Suppressor macrophage treated with lipopolysaccharide for 1 hour (primary cell): ENCODE measurements at places on chromosomes 2 and 18.

DNA sequence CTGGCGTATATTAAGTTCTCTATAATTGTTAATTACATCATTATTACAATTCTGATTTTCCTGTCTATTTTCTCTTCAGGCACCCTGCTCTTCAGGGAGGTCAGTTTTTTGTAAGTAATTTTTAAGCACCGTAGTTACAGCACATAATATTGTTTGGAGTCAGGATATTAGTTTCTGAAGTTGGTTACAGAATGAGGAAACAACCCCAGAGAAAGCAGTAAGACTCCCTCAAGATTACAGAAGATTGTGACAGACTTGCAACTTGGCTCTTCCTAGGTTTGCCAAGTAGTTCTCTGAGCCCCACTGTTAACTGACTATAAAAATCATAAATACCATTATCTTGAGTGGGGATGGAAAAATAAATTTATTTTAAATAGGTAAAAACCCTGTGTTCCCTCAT is 921 bp downstream of the RPE start:
- DNase-seq, result peak; percentile 39

- DNase-seq, result no peak
Observed at GRCh38 chr18:51980101-51980500, 359.9 kb upstream of the DCC start.

DNA sequence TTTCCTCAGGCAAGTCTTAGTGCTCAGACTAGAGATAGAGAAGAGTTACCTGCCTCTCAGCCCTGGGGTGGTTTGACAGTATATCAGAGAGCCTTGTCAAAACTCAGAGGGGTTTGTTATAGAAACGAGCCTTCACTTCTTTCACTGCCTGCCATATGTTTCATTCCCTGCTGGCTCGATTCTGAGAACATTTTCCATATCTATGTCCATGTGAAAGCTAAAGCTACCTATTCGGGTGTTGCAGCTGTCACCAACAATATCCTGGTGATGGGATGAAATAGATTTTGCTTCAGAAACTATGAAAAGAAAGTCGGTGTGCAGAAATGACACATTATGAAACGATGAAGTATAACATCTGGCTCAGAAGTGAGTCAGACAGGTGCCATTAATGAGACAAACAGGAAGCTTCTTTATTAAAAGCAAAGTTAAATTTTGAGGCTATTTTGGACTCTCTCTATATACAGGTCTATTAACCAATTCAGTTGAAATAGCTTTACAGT is 56.1 kb upstream of the TANK start:
- DNase-seq, result no peak

DNA sequence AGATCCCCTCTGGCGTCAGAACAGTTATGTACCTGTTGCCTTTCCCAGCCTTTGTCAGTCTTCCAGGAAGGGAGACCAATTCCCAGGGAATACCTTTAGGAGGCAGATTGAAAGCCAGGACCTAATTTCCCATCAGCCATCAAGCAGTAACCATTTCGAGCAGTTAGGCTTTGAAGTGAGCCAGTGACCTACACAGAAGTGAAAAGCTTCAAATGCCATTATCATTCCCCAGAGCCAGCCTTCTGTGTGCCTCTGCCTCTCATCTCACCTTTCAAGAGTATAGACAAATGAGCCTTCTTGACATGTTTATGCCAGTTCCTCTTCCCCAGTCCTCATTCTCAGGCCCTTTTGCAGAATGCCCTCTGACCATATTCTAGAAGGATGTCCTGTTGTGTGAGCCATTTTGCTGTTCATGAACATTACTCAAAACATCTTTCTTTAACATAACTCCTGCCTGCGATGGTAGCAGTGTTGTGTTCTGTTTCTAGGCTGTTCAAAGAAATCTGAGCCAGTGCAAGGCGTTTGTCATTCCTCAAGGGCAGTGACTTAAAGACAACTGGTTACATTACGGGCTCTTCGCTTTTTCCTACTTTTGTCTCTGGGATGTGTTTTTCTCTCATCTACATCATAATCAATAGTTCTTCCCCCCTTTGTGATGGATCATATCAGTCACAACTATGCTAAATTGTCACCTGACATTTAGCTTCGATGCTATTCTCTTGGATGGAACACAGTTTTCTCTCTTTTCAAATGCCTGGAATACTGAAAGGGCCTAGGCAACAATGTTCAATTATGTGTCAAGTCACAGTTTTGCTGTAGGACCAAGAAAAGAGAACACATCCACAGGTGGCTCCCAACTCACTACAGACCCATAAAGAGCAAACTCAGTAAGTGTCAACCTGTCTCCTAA is 138.6 kb downstream of the ALK start:
- no peak for DNase-seq

GRCh38 chr2:47209622-47210021 is 54.5 kb upstream of the STPG4 start:
- no peak for DNase-seq

DNA sequence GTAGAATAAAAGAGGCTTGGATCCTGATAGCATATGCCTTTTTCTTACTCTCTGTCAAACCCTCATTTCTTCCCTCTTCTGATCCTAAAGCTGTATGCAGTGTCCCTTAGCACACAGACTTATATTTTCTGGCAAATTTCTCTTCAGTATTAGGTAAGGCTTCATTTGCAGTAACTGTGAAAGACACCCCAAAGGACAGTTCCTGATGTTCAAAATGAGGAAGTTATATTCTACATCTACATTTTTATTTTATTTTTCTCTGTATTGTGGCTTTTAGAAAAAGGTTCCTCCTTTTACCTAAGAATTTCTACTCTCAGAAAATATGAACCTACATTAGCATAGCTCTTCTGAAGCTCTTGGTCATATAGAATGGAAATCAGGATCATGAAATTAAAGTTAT is 261.7 kb downstream of the PDE11A start:
- no peak for DNase-seq

DNA sequence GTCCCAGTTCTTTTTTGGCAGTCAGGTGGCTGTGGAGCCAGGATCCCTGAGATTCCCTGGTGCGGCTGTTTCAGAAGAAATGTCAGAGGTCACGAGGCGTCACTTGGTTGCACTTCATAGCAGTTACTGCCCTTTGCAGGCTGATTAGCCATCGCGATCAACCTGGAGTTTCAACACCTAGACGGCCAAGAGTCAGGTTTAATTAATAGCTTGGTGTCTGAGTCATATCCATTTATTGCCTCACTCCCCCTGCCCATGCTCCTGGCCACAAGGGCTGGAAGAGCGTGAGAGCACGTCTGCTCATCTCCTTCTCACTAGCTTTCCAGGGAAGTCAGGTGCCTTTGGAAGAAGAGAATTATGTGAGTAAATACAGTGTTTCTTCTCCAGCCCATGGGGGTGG is 552.3 kb downstream of the TSN start:
- DNase-seq, result no peak

- DNase-seq, result no peak
Observed at GRCh38 chr2:222893716-222894115, 32.9 kb downstream of the ACSL3 start.

- DNase-seq, result peak; percentile 30
Observed at GRCh38 chr2:88481691-88482336, 29.3 kb upstream of the FOXI3 start.

DNA sequence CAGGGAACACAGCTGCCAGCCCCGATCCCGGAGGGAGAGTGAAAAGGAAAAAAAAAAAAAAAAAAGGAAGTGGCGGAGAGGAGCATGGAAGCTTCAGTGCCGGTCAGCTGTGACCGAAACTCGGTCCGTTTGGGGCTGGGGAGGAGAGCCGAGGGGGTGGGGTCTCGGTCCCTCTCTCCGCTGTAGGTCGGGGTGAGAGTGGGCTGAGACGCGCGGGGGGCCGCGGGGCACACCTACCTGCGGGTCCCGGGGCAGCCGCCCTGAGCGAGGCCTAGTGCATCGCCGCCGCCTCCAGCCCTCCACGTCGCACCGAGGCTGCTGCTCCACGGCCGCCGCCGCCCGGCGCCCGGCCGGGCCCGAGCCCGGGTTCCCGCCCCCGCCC is 536 bp downstream of the VPS54 start:
- DNase-seq, result peak; percentile 63

- peak; percentile 17 for DNase-seq
Observed at GRCh38 chr18:33210575-33211189, 229.8 kb downstream of the CCDC178 start.

GRCh38 chr2:165402162-165402561 is 67.3 kb upstream of the CSRNP3 start:
- DNase-seq, result no peak

- peak; percentile 65 for DNase-seq
Observed at GRCh38 chr2:39059366-39059952, 61.4 kb downstream of the SOS1 start.

DNA sequence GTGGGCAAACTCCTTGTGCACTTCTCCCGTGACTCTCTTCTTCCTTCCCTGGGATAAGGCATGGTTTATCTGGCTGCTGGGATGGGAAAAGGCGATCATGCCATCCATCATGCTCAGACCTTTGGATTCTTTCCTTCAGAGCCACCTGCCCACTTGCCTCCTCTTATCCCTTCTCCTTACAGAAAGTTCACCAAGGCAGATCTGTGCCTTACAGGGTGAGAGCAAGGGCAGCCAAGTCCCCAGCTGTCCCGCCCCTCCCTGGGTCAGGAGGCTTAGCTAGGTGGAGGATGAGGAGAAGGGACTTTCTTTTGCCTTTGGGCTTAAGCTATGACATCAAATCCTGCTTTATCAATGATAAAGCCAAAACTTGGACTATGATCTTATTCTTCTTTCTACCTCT is 47.6 kb downstream of the KCNE4 start:
- DNase-seq, result no peak

GRCh38 chr18:9417073-9417851 is 58.1 kb upstream of the RALBP1 start:
- no peak for DNase-seq

DNA sequence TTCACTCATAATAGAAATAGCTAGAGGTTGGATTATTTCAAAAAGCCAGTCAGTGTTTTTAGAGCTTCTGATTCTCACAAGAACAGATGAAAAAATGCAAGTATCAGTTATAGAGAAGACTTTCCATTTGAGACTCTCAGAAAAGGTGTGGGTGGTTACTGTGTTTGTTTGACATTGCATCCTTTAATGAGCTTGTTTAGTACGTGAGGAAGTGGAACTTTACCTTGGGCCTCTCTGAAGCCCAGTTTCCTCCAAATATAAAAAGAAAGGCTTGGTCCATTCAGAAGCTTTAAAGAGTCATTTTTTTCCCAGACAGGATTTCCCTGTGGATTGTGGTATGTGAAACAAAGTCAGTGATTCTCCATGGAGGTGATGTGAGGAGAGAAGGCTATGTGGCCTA is 89.9 kb upstream of the RANBP2 start:
- no peak for DNase-seq

DNA sequence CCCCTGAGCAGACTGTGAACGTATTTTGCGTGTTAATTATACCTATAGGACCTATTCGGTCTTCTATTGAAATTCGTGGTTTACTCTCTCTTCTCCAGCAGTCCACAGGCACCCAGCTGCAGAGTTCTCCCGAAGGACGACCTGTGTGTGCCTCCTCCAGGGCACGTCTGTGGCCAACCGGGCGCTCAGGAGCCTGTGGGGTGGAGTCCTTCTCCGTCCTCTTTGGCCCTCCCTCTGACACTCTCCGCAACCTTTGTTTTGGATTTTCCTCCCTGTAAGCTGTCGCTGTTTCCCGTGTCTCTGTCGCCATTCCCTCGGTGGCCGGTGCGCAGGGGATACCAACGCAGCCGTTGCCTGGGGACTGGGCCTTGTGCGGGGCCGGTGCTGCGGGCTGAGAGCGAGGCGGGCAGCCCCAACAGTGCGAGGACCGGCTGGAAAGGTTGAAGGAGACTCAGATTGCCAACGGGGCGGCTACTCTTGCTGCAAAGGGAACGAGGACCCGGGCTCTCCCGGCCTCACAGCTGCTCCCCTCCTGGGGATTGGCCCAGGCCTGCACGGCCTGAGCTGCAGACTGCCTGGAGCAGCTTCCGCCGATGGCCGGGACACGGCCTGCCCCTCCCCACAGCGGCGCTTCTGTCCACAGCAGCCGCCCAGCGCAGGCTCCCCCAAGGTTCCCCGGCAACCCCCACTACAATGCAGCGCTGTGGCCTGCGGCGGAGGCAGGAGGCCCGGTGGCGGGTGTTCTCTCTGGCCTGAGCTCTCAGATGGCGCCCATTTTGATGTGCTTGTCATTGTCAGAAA is 221.0 kb downstream of the MTX2 start:
- no peak for DNase-seq

- peak; percentile 25 for DNase-seq
Observed at GRCh38 chr2:169877398-169877797, 50.1 kb downstream of the UBR3 start.

- DNase-seq, result peak; percentile 67
Observed at GRCh38 chr2:237441605-237442274, 27.8 kb upstream of the COL6A3 start.

DNA sequence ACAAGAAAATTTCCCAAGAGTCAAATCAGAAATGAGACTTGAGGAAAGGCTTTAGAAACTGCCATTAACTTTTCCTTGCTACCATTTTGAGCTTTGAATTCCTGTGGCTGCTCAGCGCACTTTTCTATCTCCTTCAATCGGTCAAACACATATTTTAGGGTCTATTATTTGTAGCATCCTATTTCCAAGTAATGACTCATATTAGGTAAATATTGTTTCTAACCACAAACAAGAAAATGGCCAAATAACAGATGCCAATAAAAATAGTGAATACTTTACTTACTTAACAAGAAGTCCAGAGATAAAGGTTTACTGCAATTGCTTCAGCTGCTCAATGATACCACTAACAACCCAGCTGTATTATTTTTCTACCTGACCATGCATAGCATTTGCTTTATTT is 29.7 kb upstream of the CCDC178 start:
- DNase-seq, result no peak

- DNase-seq, result no peak
Observed at GRCh38 chr2:145394181-145394580, 874.3 kb upstream of the ZEB2 start.

- no peak for DNase-seq
Observed at GRCh38 chr2:188870289-188870688, 103.9 kb upstream of the COL3A1 start.

DNA sequence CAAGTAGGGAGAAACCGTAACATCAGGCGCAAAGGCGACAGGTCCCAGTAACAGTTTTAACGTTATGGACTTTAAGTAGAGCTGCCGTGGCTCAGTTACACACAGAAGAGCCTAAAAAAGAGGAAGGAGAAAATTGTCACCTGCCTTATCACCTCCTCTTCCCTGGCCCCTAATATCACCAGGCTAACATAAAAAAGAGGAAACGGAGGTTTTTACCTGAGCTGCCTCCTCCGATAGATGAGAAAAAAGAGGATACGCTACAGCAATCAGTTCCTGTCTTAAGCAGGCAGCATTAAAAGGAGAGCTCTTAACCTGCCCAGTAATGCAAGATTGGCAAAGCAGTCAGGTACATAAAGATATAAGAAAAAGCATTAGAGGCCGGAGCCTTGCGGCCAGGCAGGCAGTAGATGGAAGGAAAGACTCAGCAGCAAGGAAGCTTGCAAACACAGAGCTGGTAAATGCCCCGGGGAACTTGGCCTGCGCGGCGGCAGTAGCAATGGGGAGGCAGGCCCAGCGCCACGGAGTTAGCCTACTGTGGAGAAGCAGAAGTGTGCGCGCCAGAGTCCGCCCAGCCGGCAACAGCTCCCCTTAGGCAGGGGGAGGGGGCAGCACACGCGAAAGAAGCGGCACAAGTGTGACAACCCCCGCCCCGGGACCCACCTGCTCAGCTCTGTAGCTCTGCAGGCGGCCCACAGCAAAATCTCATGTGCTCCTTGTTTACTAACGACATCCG is 116.3 kb upstream of the SCN7A start:
- DNase-seq, result peak; percentile 50

GRCh38 chr2:9819551-9819950 is 23.7 kb upstream of the TAF1B start:
- DNase-seq, result no peak
